ENCODE measurements at places on chromosomes 13 and 19.

GRCh38 chr13:20521364-20522115, 4.1 kb downstream of the CRYL1 start:
- DNase-seq: no peak

DNA sequence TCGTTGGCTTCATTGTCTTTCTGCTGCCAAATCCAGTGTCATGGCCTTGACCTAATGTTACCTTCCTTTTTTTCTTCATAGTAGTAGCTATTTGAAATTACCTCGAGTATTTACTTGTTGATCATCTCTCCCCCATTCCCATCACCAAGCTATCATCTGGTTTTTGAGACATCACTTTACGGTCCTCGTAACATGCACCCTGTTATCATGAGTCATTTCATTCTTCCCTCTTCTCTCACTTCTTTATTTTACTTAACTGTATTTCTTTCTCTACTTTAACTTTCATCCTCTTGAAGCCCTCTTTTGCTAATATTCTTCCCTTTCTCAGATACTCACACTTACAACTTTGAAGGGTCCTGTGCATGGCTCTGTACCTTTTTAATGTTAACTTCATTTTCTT, 31.8 kb downstream of the TPP2 start:
- DNase-seq: no peak

DNA sequence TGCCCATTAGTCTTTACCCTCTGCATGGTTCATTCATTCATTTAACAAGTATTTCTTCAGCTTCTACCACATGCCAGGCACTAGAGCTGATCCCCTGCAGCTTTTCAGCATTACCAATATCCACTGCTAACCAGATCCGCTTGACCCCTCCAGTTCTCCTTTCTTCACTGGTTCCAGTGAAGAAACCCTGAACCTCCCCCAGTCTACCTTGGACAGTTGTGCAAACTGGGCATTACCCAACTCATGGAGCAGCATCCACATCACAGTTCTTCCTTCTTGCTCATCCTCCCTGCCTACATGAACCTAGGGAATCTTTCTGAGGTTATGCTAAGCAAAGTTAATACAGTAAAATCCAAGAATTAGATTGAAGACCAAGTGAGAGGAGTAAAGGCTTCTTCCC, 78.7 kb upstream of the SERP2 start:
- no peak for DNase-seq

DNA sequence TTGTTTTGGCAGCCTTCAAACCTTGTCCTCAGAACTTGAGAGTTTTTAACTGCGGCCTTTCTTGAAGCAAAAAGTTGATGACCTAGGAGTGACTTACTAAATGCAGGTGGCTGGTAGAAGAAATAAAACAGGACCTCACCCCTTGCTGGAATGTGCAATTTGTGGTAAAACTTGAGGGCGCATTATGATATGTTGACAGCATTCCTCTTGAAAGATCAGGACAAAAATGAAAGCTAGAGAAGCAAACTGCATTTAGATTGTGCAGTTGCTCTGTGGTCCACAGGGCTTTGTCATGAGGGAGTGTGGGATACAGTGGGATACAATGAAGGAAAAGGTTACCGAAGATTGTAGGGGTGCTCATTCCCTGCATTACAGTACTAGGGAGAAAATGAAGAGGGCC, 504.2 kb downstream of the GPC6 start:
- DNase-seq: no peak

DNA sequence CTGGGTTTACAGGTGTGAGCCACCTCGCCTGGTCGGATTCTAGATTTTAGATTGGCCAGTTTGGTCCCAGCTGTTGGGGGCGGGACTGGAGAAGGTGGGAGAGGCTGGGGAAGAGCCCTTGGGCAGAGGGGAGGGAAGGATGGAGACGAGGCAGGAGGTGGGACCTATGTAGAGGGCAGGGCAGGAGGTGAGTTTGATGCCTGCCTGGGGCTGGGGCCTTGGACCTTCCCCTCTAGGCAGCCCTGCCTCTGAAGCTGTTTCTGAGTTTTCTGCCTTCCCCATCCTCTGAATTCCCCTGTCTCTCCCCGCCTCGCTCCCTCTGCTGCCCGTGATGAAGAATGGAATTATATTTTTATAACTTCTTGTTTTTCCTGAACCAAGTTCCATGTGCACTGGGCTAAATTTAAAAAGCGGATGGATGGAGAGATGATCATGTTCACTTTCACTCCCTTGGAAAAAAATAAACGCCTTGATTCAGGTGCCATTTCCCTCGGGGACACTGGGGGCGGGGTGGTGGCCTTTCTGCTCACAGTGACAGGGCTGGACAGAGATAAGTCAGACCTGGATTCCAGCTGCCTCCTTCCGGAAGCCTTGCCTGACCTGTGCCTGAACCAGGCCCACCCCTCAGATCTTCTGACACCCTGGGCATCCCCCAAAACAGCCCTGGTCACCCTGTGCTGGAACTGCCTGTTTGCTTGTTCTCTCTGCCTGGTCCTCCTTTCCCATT, 16.5 kb upstream of the TNFAIP8L1 start:
- DNase-seq: no peak

GRCh38 chr19:10510301-10510802, 6.9 kb downstream of the S1PR5 start:
- DNase-seq: no peak

- DNase-seq: no peak
Measured at GRCh38 chr19:31119951-31120690, 229.1 kb downstream of the TSHZ3 start.

DNA sequence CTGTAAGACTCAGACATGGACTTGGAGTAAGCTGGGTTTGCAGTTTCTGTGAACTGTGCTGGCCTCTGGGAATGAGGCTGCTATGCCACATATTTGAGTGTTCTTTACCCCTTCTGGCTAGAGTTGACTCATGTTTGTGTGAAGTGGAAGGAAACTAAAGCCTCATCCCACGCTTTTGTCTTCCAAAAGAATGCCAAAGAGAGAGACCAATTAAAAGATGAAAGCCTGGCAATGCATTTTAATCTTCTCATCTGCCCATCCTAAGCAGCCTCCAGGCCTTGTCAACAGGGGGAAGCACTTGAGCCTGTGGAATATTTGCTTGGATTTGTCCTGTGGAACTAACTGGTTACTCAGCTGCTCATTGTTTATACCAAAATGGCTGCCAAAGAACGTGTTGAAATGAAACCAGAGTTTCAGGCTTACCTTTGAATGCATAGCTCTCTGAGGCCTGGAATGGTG, 49.1 kb downstream of the LMO7 start:
- DNase-seq: no peak

GRCh38 chr13:42807241-42807640, 25.9 kb downstream of the FAM216B start:
- DNase-seq: no peak

DNA sequence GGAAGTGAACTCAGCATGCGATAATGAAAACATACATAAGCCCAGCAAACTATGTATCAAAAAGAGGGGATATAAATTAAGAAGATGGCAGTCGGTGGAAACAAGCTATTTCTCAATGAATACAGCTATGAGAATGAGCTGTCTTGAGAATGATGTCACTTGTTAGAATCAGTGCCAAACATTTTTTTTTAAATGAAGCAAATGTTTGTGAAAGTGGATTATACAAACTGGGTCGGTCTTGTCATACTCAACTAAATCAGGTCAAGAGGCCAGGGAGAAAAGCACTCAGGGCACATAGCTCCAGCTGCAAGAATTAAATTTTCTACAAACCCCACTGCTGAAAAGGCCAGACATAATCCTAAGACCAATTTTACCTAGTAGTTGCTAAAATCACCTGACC, 1048.4 kb downstream of the SLITRK1 start:
- DNase-seq: no peak
